ENCODE measurements at places on chromosomes 12 and 14. TPM values are rescaled to one million over a fixed set of nuclear protein-coding genes. Genes with fewer than 3 reads are reported as not detected.

The SLC4A8 gene
- 2.1 TPM for total RNA-seq

The NUAK1 gene
- 120 TPM for total RNA-seq

The WSB2 gene
- total RNA-seq, result 75.0 TPM

The TRIAP1 gene
- 31.0 TPM for total RNA-seq

The CLEC6A gene
- total RNA-seq, result not detected

The SMARCC2 gene
- 38.0 TPM for total RNA-seq

The MIA2 gene
- total RNA-seq, result 17.6 TPM

The CLSTN3 gene
- total RNA-seq, result 13.1 TPM

The DPY19L2 gene
- total RNA-seq, result 3.2 TPM

The PRIMA1 gene
- not detected for total RNA-seq

The CAPS2 gene
- 1.0 TPM for total RNA-seq

The TAS2R42 gene
- not detected for total RNA-seq

All from bladder microvascular endothelial cell (primary cell).